ENCODE measurements at places on chromosomes 2 and 18.

- DNase-seq, result no peak
Measured at GRCh38 chr2:150271952-150272802, 215.3 kb downstream of the RND3 start.

- DNase-seq, result no peak
Measured at GRCh38 chr18:58392324-58393000, 236.4 kb downstream of the ALPK2 start.

- DNase-seq, result no peak
Measured at GRCh38 chr18:34740101-34740500, 30.0 kb downstream of the DTNA start.

GRCh38 chr2:190668892-190669291, 20.0 kb downstream of the NAB1 start:
- no peak for DNase-seq

- DNase-seq, result no peak
Measured at GRCh38 chr18:74248189-74248588, 43.6 kb downstream of the CYB5A start.

- no peak for DNase-seq
Measured at GRCh38 chr18:51716277-51716676, 518.8 kb upstream of the MEX3C start.

- no peak for DNase-seq
Measured at GRCh38 chr2:119224391-119225104, 914 bp downstream of the STEAP3 start.

- no peak for DNase-seq
Measured at GRCh38 chr2:98664323-98664722, 55.9 kb downstream of the UNC50 start.

GRCh38 chr2:111126581-111126980, 5.9 kb downstream of the BCL2L11 start:
- DNase-seq, result no peak

GRCh38 chr2:219441451-219442255, 7.0 kb downstream of the SPEG start:
- no peak for DNase-seq

- no peak for DNase-seq
Measured at GRCh38 chr2:72538486-72538885, 287.3 kb downstream of the EXOC6B start.

DNA sequence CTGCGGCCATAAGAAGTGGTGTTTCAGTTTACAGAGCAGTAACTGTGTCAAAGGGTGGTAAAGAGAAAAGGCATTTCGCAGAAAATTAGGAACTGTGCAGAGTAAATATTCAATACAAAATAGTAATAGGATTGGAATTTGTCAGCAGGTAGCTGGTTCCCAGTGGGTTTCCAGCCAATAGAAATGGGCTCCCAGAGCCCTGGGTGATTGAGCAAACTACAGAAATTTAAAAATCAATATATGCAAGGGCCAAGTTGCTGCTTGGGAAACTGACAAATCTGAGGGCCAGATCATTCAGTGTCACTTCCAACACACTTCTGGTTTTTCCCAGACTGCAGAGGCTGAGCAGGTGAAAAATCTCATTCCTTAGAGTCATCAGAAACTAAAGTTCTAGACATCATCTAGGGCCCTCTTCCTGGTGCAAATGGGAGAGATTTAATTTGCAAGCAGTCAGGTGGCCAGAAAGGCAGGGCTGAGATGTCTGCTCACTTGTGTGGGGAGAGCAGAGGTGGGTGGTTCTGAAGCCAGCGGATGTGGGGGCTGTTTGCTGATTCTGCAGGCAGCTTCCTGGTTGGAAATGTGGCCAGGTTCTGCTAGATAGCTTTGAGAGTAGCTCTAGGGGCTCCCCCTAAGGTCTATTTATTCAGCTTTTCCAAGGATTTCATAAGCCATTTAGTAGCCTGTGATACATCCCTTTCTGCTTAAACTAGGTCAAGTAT, 182.4 kb downstream of the NCK2 start:
- DNase-seq, result no peak

GRCh38 chr18:37243741-37244140, 321.9 kb downstream of the CELF4 start:
- DNase-seq, result no peak

DNA sequence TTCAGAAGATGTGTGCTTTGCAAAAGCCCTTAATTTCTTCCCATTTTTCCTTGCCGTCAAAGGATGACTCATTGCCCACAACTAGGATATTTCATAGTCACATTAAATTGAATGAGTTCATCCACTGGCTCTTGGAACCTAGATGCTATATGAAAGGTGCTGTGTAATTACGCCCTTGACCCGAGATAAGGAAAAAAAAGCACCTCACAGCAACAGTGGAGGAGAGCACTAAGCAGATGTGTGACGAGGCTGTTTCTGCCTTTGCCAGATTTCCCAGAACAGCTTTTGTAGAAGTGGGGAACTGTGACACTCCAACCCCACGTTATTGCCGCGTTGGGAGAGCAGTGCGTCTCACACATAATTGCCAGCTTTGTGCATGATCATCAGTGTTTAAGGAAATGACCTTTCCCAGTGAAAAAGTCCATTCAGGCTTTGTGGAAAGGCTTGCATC, 33.3 kb upstream of the TMEM87B start:
- DNase-seq, result no peak

- no peak for DNase-seq
Measured at GRCh38 chr18:61612517-61612916, 279.3 kb downstream of the CDH20 start.

DNA sequence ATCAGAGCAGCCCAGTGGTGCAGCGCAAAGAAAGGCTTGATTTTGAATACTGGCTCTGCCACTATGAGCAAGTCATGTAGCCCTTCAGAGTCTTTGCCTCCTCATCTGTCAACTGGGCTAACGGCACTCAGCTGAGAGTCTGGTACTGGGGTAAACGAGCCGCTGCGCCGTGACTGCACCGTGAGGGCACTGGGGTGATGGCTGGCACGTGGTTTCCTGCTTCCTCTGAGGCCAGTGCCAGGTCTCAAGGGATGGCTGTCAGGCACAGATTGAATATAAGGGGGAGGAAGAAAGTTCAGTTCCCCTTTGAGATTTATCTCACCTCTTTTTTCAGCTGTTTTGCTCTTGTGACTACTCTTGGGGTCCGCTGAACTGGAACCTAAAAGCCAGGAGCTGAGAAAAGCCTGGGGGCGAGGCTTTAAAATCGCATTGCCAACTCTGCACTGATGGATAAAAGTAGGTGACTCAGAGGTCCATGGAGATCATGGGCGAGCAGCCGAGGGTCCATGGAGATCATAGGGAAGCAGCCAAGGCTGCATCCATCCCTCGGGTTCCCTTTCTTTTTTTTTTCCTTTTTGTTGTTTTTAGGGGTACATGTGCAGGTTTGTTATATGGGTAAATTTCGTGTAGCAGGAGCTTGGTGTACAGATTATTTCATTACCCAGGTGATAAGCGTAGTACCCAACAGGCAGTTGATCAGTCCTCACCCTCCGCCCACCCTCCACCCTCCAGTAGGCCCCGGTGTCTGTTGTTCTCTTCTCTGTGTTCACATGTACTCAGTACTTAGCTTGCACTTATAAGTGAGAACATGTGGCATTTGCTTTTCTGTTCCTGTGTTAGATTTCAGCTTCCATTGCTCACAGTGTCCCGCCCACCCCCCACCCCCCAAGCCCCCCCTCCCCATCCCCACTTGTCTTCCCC, 114.3 kb downstream of the SPP2 start:
- DNase-seq, result no peak

GRCh38 chr2:1743396-1744150, 742 bp downstream of the PXDN start:
- no peak for DNase-seq

Data from activated CD4-positive, CD25-positive, alpha-beta regulatory T cell (primary cell).